ENCODE measurements at places on chromosomes 5 and 9.

GRCh38 chr9:86965636-86966395 lies 18.5 kb upstream of the GAS1 start:
- DNase-seq: no peak

GRCh38 chr9:84003246-84003645 lies 22.6 kb downstream of the RMI1 start:
- no peak for DNase-seq

DNA sequence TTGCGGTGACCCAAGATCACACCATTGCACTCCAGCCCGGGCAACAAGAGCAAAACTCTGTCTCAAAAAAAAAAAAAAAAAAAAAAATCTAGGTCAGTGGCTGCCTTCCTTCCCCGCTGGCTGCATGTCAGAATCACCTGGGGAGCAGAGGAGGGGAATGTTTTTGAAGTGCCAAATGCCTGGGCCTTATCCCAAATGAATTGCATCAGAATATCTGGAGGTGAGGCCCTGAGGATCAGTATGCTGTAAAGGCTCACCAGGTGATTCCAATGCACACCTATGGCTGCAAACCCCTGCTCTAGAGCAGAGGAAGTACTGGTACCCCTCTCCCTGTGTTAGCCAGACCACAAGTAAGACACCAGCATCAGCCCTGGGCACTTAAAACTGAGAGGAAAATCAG lies 44.7 kb upstream of the GABRP start:
- DNase-seq: no peak

- no peak for DNase-seq
Observed at GRCh38 chr9:32502464-32502863, 23.5 kb downstream of the RIGI start.

- no peak for DNase-seq
Observed at GRCh38 chr5:158450751-158451171, 591.8 kb upstream of the CLINT1 start.

DNA sequence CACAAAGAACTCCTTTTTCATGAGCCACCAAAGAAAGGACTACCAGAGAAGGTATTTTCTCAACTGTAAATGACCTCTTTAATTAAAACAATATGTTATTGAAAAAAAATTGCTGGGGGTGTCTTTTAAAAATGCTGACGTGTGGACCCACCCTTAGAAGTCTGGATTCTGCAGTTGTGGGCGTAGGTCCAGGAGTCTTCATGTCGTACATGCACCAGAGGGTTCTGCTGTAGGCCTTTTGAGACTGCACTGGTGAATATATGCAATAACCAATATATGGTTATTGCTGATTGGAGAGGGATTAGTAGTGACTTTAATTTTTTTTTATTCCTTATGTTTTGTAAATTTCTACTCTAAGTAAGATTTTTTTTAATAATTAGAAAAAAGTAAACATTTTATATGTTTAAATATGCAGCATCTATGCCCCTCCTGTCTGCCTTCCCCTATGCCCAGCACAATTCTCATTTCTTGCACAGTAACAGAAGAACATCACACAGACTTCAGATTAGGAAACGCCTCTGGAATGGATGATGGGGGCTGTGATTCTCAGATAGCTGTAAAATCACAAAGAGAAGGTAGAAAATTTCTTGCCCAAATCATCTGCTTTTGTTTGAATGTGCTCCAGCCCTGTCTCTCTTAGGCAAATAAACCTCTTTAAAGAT lies 102.0 kb downstream of the PTTG1 start:
- DNase-seq: no peak

DNA sequence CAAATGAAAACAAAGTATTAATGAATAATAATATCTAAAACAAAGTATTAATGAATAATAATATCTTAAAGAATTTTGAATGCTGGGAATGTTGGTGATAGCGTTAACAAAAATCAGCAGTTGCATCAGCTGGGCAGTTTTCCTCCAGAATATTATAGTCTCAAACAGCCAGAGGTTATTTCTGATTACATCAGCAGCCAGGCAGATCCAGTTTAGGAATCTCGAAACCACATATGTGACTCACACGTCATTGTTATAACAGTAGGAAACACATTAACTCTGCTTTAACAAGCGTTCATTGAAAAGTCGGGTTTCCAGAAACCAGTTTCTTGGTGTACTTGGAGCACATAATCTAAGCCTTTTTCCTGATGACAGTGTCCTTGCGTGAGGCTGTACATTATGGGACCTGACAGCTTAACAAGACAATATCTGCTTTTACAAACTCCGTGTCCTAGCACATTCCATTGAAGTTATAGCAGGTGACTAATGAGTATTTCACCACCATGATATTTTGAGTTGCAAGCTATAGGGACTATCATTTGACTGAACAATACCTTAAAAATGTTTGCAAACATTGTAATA lies 559.5 kb upstream of the KLF4 start:
- no peak for DNase-seq

DNA sequence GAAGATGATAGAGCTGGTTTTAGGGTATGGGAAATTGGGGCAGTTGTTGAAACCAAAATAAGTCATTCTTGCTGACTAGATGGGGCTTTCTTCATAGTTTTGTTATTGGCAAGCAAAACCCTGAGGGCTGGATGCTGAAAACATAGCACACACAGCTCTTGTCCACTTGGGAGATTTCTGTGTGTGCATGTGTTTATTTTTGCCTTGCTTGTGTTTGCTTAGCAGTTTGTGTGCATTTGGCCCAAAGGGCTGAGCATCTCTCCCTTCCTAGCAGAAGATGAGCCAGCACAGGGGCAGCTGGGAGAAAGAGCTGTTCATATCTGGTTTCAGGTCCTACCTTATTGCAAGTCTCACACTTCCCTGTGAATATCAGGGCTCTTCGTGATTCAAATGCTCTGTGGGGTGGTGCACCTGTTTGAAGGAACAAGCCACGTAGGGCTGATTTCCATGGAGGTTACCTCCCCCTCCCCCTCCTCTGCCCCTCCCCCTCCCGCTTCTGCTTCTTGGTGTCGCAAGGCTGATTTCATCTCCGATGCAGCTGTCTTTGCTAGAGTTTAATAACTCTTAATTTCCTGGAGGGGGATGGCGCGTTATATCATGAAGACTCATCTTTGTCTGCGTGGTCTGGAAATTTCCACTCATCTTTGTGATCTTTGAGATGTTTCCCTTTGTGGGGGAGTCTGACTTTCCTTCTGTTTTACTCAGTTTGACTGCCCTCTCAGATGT lies 296.5 kb downstream of the ARHGAP26 start:
- no peak for DNase-seq

DNA sequence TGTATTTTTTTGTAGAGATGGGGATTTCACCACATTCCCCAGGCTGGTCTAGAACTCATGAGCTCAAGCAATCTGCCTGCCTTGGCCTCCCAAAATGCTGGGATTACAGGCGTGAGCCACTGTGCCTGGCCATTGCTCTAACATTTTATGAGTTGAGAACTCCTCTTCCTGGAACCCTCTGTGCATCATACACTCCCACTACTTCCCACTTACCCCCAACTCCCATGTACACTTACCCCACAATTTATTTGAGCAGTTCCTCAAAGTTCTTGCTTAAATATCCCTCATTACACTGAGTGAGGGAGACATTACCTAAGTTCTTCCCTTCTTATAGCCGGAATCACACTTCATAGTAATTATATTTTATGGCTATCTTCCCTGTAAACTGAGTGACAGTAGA lies 42.9 kb upstream of the GALNT10 start:
- no peak for DNase-seq

DNA sequence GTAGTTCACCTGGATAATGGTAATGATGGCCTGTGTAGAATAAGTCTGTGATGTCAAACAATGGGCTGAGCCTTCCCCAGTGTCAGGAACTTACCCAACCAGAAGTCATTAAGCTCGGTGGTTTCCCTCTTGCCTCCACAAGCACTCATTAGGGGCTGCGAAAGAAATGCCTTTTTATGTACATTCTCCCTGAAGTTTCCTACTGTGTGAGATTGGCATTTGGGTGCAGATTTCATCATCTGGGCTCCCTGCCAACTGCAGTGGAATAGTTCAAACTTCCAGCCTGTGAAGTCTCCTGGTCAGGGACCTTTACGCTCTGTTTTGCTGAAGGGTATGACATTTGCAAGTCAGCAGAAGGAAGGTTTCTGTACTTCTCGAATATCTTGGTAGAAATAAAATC lies 41.6 kb upstream of the TMEM215 start:
- no peak for DNase-seq

DNA sequence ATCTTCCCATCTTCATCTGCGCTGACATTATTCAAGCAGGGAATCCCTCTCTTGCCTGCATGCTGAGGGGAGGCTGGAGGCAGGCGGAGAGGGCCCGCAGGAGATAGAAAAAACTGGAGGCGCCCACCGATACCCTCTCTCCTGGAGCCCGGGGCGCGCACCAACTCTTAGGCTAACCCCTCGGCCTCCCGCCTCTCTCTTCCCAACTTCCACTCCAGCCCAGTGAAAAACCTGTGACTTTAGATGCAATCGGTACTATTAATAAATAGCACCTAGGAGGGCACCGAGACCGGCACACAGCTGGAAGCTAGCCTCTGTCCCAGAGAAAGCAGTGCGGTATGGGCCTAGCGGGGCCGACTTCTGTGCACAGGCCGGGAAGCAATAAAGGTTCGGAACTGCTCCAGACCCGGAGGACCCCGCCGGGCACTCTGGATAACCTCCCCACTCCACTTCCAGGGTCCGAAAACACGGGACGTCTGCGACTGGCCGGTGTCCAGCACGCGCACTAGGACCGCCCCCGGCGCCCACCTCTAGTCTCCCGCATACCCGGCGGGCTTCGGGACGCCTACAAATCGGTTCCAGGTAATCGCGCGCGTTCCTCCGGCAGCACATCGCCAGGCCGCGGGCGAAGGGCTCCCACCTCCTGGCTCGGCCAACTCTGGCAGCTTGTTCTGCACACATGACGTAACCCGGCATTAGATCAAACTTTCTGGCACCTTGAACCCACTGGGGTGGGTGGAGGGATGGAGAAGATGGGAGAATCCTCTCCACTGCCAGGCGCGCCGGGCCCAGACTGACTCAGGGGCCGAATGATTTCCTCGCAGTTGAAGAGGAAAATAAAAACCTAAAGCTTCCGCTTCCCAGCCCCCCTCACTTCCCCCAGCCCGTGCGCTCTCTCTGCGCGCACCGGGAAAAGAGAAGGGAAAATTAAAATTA lies 1.4 kb downstream of the EFNA5 start:
- DNase-seq: no peak

DNA sequence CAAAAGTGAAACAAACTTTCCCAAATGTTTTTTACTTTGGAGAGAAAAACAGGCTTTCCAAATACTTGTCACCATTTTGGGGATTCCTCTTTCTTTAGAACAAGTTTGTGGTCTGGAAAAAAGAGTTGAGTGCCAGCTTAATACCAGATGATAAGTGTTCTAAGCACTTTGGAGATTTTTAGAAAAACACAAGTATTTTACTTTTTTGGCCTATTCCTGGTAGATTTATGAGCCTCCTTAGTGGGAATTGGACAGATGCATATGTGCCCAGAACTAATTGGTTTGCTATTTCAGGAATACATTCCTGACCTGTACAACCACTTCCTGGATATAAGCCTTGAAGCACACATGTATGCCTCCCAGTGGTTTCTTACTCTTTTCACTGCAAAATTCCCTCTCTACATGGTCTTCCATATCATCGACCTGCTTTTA lies 40.5 kb downstream of the GPR21 start:
- DNase-seq: no peak

- DNase-seq: no peak
Observed at GRCh38 chr5:178074266-178074952, 38.9 kb upstream of the N4BP3 start.

- no peak for DNase-seq
Observed at GRCh38 chr9:120186276-120186675, 393.7 kb downstream of the CDK5RAP2 start.

GRCh38 chr9:89799766-89800165 lies 195.0 kb downstream of the GADD45G start:
- DNase-seq: no peak

DNA sequence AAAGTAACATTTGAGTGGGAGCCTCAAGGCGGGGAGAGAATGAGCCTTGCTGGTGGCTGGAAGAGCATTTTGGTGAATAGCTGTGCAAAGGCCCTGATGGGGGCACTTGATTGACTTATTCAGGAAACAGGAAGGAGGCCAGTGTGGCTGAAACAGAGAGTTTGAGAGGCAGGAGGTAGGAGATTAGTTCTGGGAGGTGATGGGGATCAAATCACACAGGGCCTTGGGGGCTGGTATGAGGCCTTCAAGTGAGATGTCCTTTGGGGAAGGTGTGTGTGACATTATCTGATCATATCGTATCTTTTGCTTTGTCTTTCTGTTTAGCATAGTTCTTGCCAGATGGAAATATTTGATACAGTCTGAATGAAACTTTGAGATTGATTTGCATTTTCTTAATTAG lies 172.3 kb downstream of the TENT4A start:
- DNase-seq: no peak

DNA sequence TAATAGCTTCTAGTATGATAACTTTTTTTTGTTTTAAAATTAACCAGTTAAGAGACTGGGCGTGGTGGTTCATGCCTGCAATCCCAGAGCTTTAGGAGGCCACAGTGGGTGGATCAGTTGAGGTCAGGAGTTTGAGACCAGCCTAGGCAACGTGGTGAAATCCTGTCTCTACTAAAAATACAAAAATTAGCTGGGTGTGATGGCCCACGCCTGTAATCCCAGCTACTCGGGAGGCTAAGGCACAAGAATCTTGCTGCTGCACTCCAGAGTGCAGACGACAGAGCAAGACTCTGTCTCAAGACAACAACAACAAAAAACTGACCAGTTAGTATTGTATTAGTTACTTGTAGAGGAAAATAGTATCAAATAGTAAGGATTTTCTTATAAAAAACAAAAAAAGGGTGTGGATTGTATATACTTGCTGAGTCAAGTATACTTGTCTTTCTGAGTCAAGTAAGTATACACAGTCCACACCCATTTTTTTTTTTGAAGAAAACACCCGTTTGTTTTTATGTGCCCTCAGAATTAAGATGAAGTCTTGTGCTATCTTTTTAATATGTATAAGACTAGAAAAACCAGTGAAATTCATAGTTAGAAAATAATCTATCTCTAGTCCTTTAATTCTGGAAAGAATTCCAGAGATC lies 25.3 kb downstream of the UBAP1 start:
- DNase-seq: no peak

DNA sequence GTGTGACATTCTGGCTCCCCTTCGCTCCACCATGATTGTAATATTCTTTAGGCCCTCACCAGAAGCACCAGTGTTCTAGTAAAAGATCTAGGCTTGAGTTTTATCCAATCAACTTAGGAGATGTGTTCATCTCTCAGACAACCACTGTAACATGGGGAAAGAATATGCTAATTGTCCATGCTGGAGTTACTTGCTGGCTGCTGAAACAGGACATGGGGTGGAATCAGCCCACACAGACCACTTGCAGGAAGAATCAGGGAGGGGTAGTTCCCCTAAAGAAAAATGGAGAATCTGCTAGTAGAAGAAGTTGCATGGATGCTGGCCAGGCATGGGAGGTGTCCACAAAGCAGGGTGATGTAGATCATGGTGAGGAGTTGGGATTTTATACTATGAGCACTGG lies 86.2 kb downstream of the FEM1C start:
- DNase-seq: no peak

- no peak for DNase-seq
Observed at GRCh38 chr5:100852988-100853449, 50.1 kb downstream of the ST8SIA4 start.

GRCh38 chr5:132877938-132878337 lies 4.5 kb downstream of the LEAP2 start:
- no peak for DNase-seq

GRCh38 chr5:69502367-69502766 lies 9.8 kb downstream of the OCLN start:
- DNase-seq: no peak

Measured in central memory CD8-positive, alpha-beta T cell (primary cell).